ENCODE measurements at places on chromosomes 1 and 21. TPM values are rescaled to one million over a fixed set of nuclear protein-coding genes. Genes with fewer than 3 reads are reported as not detected.

GRCh38 chr21:42837421-42838211 is 41.7 kb downstream of the WDR4 start:
- no peak for DNase-seq
- peaks cover 30% of the 10 kb centered on the region for H3K36me3 ChIP-seq
- H3K27ac ChIP-seq = peak overlapping the region; percentile 58
- H3K27me3 ChIP-seq = no peaks in the 10 kb centered on the region
- peaks cover 22% of the 10 kb centered on the region for H3K4me1 ChIP-seq

DNA sequence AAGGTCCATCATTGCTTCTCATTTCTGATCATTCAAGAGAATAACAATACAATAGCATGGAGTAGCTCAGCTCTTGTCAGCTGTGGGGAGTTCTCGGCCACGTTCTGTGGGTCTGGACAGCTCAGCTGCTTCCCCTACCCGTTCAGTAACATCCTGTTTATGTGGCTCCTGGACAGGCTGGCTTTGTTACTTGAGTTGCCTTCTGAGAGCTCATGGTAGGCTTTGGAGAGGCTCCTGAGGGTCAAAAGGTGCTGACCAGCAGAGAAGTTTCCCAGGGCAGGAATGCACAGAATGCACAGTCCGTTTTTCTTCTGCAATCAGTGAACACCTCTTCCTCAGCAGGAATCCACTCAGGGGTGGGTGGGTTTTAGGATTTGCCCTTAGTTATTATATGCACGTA is 36.0 kb downstream of the KAZN start:
- no peak overlapping the region for H3K27ac ChIP-seq
- H3K36me3 ChIP-seq = no peaks in the 10 kb centered on the region
- no peak for DNase-seq
- no peak overlapping the region for H3K4me3 ChIP-seq
- no peaks in the 10 kb centered on the region for H3K4me1 ChIP-seq
- H3K27me3 ChIP-seq = peaks cover 18% of the 10 kb centered on the region

- no peaks in the 10 kb centered on the region for H3K27me3 ChIP-seq
- no peaks in the 10 kb centered on the region for H3K36me3 ChIP-seq
- DNase-seq = no peak
- no peaks in the 10 kb centered on the region for H3K4me1 ChIP-seq
- H3K4me3 ChIP-seq = no peak overlapping the region
Measured at GRCh38 chr1:239655023-239655422, 268.7 kb downstream of the CHRM3 start.

DNA sequence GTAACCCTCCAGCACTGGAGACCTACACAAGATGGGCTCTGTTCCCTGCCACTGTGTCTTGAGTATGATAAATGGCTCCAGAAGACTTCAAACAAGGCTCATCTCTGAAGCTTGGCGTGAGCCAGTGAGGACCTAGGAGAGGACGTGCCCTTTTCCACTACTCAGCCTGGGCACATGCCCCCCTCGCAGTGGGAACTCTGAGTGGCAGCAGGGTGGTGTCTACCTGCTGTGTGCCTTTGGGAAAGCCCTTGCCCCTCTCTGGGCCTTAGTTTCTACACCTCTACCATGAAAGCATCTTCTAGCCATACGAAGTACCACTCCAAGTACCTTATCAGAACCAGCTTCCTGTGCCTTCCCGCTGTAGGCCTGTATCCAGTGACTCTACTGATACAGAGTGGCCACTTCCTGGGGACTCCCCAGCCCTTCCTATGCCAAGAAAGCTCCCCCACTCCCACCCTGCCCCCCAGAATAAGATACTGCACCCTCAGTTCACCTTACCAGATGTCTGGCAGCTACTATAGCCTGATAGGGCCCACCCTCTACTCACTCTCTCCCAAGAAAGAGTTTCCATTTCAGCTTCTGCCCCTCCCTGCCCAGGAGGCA is 3.1 kb upstream of the MOB3C start:
- no peaks in the 10 kb centered on the region for H3K27me3 ChIP-seq
- peaks cover 47% of the 10 kb centered on the region for H3K4me1 ChIP-seq
- DNase-seq = no peak
- no peak overlapping the region for H3K27ac ChIP-seq
- no peaks in the 10 kb centered on the region for H3K36me3 ChIP-seq

Gene SH2D1B
- total RNA-seq = not detected
